ENCODE measurements at places on chromosomes 7 and 10.

GRCh38 chr7:83178796-83179195 is 16.1 kb upstream of the PCLO start:
- no peak for DNase-seq

DNA sequence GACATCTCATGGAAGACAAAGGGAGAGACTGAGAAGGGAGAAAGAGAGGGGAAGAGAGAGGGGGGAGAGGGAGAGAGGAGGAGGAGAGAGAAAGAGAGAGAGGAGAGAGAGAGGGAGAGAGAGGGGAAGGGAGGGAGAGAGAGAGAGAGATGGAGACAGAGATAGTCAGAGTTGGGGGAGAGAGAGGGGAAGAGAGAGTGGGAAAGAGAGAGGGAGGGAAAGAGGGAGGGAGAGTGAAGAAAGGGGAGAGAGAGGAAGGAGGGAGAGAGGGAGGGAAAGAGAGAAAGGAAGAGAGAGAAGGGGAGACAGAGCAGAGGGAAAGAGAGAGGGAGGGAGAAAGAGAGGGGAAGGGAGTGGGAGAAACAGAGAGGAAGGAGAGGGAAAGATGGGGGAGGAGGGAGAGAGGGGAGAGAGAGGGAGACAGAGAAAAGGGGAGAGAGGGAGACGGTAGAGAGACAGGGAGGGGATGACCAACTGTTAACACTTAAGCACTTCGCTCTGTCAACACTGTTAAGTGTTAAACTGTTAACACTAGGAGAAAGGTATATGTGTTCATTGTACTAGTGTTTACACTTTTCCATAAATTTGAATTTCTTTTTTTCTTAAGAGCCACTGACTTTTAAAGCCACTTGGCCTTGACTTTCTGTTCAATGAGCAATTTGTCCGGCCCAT is 21.8 kb upstream of the SDK1 start:
- DNase-seq: no peak

DNA sequence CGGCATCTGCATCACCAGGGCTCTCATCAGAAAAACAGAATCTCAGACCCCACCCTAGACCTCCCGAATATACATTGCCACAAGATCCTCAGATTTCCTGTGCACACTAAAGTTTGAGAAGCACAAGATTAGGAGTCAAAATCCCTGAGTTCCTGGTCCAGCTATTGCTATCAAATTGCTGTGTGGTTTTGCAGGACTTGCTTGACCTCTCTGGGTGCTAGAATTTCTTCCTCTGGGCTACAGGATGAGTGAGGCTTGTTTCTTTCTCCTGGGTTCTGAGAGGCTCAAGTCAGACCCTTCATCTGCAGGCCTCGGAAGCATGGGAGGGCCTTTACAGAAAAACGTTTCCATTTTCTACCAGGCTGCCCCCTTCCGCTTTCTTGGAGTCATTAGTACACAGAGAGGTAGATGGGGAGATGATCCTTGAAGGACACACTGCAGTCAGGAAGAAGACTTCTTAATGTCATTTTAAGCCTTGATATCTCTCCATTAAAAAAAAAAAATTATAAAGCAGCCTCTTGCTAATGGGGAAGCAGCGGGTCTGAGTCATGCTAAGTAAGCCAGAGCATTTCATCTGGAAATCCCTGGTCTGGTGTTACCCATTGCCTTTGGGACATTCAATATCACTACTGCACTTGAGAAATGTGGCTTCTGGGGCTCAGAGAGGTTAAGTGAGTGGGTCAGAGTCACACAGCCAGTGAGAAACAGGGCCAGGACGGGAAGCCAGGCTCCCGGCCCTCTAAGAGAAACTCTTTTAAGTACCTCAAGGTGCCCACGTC is 173.5 kb downstream of the KCNMA1 start:
- DNase-seq: no peak

GRCh38 chr10:120715171-120715570 is 136.0 kb upstream of the WDR11 start:
- DNase-seq: no peak

GRCh38 chr10:1184541-1185430 is 128.6 kb downstream of the WDR37 start:
- no peak for DNase-seq

DNA sequence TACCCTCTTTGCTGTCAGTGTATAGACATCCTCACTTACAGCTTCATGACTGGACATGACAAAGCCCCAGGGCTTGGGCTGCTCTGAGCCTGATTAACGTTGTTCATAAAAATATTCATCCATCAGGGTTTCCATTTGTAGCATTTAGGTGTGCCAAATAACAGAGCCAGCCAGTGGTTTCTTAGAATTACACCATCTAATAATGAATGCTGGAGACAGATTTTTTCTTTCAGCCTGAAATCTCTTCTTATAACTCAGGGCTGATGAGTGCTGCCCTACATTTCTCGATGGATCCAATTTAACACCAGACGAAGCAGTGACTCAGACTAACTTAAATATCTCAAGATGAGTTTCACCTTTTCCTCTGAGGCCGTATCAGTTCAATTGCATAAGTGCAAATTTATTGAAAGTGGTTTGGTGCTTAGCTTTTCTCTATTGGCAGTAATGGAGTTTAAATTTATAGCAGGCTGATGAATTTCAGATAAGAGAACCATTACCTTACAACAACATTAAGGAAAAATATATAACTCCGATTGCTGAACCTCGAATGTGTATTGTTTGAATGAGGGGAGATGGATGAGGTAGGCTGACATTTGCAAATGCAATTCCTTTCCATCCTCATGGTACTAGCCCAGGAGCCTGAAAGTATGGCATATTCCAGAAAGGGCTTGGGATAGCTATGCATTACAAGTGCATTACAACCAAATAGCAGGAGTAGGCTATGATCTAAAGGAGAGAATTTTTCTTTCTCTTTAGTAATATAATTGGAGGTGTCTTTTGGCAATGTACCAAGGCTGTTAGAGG is 900.6 kb downstream of the KCNMA1 start:
- DNase-seq: no peak

- no peak for DNase-seq
These were observed 33.0 kb downstream of the JAKMIP3 start for GRCh38 chr10:132098539-132099388.
